Activated T-helper 1 cell treated with anti-CD3 and anti-CD28 coated beads, Interleukin-12 subunit alpha, Interleukin-12 subunit beta, Interleukin-2, Interleukin-4 antibody, amounts not matched to agents 30 ng/mL and 10 ng/mL and 1 ng/mL, durations not matched to agents 14 hours and 24 hours and 36 hours (primary cell): ENCODE measurements at places on chromosomes 1 and 21.

GRCh38 chr1:31954607-31955283, 16.6 kb upstream of the PTP4A2 start:
- H3K27me3 ChIP-seq: no peaks in the 10 kb centered on the region
- peaks cover 71% of the 10 kb centered on the region for H3K4me1 ChIP-seq
- peaks cover 8% of the 10 kb centered on the region for H3K36me3 ChIP-seq
- H3K27ac ChIP-seq: peak overlapping the region; percentile 89

GRCh38 chr1:163875927-163876320, 554.2 kb downstream of the NUF2 start:
- no peak overlapping the region for H3K4me3 ChIP-seq
- no peaks in the 10 kb centered on the region for H3K27me3 ChIP-seq
- no peaks in the 10 kb centered on the region for H3K36me3 ChIP-seq
- no peak for DNase-seq
- H3K27ac ChIP-seq: no peak overlapping the region

- no peaks in the 10 kb centered on the region for H3K4me1 ChIP-seq
- no peak overlapping the region for H3K4me3 ChIP-seq
- DNase-seq: no peak
- H3K36me3 ChIP-seq: no peaks in the 10 kb centered on the region
- no peak overlapping the region for H3K27ac ChIP-seq
Observed at GRCh38 chr1:70674941-70675685, 264.0 kb downstream of the CTH start.

- H3K4me1 ChIP-seq: peaks cover 41% of the 10 kb centered on the region
- no peak for DNase-seq
- H3K27ac ChIP-seq: peak overlapping the region; percentile 73
- peaks cover 2% of the 10 kb centered on the region for H3K27me3 ChIP-seq
Observed at GRCh38 chr1:1402072-1402900, 3.2 kb upstream of the CCNL2 start.

DNA sequence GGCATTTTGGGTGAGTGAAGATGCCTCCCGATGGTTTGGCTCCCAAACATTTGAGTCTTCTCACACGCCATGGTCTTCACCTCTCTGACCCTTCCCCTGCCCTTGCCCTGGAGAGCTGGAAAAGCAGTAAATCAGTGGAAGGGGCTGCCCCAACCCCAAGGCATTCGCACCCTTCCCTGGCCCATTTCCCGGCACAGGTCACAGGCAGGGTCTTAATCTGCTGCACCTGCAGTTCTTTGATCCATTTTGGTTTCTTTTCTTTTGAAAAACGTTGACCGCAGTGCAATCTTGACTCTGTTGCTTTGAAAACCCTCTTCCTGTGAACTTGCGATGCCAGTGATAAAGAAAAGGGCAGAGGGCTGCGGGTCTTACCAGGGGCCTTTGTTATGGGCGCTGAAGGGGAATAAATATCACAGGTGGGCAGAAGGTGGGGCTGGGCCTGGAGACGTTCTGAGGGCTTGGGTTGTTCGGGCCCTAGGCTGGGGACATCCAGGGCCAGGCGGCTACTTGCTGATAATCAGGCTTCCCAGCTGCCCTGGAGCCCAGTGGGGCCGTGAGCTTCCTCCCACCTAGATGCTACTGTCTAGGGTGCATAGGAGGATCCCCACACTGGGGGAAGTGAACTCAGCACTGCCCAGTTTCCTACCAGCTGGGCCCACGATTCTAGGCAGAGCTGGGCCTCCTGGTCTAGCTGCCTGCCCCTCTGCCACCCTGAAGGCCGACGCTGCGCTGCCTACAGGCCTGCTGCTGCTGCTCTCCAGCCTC, 38.6 kb upstream of the EPS8L3 start:
- peaks cover 10% of the 10 kb centered on the region for H3K36me3 ChIP-seq
- peaks cover 87% of the 10 kb centered on the region for H3K4me1 ChIP-seq
- DNase-seq: peak; percentile 68
- peak overlapping the region; percentile 72 for H3K4me3 ChIP-seq
- peak overlapping the region; percentile 96 for H3K27ac ChIP-seq
- no peaks in the 10 kb centered on the region for H3K27me3 ChIP-seq

DNA sequence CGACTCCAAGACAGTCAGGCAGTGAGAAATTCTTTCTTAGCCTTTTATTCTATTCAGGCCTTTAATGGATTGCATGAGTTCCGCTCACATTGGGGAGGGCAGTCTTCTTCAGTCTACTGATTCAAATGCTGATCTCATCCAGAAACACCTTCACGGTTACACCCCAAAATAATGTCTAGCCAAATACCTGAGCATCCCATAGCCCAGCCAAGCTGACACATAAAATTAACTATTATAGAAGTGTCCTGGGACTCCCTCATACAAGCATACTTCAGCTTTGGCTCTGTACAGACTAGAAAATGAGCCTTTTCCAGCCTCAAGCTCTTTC, 3.6 kb upstream of the SLC16A4 start:
- no peak overlapping the region for H3K27ac ChIP-seq
- DNase-seq: no peak
- peaks cover 18% of the 10 kb centered on the region for H3K36me3 ChIP-seq
- H3K27me3 ChIP-seq: no peaks in the 10 kb centered on the region
- H3K4me1 ChIP-seq: no peaks in the 10 kb centered on the region
- no peak overlapping the region for H3K4me3 ChIP-seq
